NCI-H460 (cell line): ENCODE measurements at places on chromosomes 2 and 18. TPM values are rescaled to one million over a fixed set of nuclear protein-coding genes. Genes with fewer than 3 reads are reported as not detected.

LAMA1 gene
- total RNA-seq: 222 and 233 TPM in 2 replicates

IL1R2 gene
- 0.37 and 1.2 TPM in 2 replicates for total RNA-seq

ACADL gene
- total RNA-seq: 0.32 and 0.66 TPM in 2 replicates

ALPG gene
- not detected in 2 replicates for total RNA-seq

DNA sequence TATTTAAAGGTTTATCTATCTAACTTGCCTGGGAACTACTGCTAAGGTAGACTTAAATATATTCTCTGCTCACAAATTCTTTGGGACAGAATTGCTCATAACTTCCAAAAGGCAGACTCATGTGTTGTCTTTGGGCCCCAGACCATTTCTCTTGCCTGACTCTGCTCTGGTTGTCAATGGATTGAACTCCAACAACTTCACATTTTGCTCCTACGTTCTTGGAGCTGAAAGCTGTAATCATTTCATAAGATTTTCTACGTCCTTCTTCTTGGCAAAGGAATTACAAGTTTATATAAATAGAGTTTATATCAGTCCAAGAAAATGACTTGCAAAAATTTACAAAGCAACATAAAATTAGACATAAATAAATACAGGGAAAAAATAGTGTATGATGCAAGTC, 32.9 kb upstream of the PPM1B start:
- DNase-seq: no peak

- no peak for DNase-seq
Measured at GRCh38 chr2:142629193-142629592, 248.3 kb upstream of the KYNU start.

DNA sequence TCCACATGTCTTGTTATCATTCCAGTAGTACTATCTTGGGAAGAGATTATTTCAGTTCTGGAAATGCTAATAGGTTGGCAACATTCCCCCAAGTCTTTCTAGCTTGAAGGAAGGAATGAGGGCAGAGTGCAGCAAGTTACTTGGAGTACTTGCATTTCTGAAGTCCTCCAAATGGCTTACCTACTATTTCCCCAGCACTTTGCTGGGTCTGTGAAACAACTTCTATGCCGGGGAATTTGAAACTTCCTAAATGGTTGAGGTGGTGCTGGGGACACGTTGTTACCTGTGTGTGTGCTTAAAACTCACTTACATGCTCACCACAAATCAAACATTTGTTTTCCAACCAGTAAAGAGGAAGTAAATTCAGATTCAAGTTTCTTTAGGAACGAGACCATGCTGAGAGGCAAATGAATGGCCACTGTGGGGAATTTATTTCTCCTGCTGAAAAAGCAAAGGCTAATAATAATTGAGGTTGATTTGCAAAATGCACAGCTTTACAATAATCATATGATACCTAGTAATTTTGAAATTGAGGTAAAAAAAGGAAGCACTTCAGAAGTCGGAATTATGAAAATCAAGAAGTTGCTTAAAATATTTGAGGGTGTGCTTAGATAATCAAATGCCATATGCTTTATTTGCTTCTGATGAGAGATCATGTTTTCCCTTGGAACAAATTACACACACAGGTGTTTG, 1167.7 kb upstream of the ZEB2 start:
- peak; percentile 26 for DNase-seq

DNA sequence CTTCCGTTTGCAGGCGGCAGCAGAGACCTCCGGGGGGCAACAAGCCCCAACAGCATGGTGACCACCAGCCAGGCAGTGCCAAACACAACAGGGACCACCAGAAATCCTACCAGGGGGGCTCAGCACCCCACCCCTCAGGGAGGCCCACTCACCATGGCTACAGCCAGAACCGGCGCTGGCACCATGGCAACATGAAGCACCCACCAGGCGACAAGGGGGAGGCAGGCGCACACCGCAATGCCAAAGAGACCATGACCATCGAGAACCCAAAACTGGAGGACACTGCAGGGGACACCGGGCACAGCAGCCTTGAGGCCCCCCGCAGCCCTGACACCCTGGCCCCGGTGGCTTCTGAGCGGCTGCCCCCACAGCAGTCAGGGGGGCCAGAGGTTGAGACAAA, 192.9 kb downstream of the SMAD7 start:
- DNase-seq: no peak

C2orf78 gene
- not detected in 2 replicates for total RNA-seq

- DNase-seq: no peak
Measured at GRCh38 chr2:183172220-183172887, 48.1 kb downstream of the NUP35 start.

DNA sequence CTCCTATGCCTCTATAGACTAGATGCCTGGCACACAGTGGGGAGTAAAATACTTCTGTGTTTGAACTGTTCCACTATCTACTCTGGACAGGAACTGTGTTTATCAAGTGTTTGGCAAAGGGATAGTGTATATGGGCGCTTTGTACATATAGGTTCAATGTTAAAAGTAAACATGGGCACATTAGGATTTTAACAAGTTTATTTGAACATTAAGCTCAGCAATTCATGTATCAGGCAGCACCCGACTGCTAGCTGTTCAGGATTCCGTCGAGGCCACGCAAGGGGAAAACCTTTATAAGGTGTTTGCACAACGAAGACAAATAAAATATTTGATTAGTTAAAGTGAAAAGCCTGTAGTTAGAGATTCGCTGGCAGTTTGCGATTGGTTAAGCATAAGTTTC, 43.4 kb upstream of the ROCK2 start:
- no peak for DNase-seq

COMMD1 gene
- 26.9 and 29.1 TPM in 2 replicates for total RNA-seq

- DNase-seq: no peak
Measured at GRCh38 chr2:68458981-68459380, 8.1 kb downstream of the FBXO48 start.

DNA sequence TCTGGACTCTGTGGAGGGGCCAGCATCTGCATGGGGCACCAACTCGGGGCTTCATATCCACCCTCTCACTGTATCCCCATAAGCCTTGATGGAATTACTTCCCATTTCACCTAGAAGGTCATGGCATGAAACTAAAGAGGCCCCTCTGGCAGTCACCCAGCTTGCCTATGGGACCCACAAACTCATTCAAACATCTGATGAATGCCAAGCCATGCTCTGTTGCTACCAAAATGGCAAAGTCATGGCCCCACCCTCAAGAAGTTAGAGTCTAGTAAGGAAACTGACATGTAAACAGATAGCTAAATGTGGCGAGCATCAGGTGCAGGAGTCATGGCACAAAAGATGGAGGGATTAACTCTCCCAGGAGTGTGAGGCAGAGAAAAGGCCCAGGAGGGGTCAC, 14.5 kb downstream of the CYB5A start:
- DNase-seq: no peak

UGT1A4 gene
- 0.20 TPM in 1 of 2 replicates, not detected in the other for total RNA-seq

MOCOS gene
- 20.5 and 29.7 TPM in 2 replicates for total RNA-seq

DNA sequence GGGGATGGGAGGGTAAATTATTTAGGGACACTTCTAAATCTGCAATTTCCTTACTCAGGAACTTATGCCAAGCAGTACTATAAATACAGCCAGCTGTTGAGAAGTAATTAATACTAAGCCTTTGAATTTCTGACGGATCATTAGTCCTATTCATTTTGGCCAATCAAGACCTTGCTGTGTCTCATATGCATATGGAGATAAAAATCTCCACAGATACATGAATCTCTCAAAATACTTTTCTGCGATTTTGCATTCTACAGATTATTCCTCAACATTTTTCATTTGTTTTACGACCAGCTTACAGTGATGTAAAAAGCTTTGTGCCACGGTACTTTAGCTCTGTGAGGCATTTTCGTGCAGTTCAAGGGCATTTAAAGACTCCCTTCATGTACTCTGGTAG, 16.7 kb downstream of the LANCL1 start:
- no peak for DNase-seq

DNA sequence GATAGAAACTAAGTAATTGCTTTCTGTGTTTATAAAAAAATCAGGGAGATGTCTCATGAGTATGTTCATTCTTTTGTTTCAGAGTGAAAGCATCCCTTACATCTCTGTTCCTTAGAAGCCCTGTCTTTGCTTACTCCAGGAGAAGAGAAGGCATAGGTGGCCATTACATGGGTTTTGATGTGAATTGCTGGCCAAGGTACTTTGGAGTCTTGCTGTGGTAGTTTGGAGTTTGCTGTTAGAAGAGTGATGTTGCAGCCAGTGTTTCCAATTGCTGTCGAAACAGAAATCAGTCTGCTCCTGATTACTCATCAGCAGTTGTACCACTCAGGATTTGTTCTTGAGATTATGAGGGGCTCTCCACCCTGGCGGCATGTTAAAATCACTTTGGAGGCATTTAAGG, 97.8 kb upstream of the KLHL14 start:
- DNase-seq: no peak

- no peak for DNase-seq
Measured at GRCh38 chr2:33208400-33208799, 261.6 kb downstream of the LTBP1 start.

WNT6 gene
- total RNA-seq: not detected in 2 replicates

AQP12A gene
- total RNA-seq: not detected in 2 replicates

ANKRD30BL gene
- total RNA-seq: not detected in 2 replicates

GKN1 gene
- total RNA-seq: 1.6 and 2.1 TPM in 2 replicates

GRCh38 chr18:10131460-10132395, 217.9 kb downstream of the VAPA start:
- DNase-seq: no peak

AFF3 gene
- 1.1 and 4.1 TPM in 2 replicates for total RNA-seq

CTNNA2 gene
- not detected in 2 replicates for total RNA-seq

DNA sequence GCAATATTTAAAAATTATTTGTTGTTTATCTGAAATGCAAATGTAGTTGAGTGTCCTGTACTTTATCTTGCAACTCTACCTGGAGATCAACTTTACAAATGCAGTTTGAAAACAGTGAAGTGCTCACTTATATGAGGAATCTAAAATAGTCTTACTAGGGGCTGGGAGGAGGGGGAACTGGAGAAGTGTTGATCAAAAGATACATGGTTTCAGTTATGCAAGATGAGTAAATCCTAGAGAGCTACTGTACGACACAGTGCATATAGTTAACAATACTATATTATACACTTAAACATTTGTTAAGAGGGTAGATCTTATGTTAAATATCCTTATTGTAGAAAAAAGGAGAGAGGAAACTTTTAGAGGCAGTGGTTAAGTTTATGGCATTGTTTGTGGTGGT, 241.9 kb downstream of the BCL11A start:
- no peak for DNase-seq

GRCh38 chr18:11859903-11860407, 8.7 kb downstream of the CHMP1B start:
- DNase-seq: peak; percentile 70

- peak; percentile 62 for DNase-seq
Measured at GRCh38 chr2:168119515-168120141, 127.8 kb downstream of the STK39 start.

- no peak for DNase-seq
Measured at GRCh38 chr2:208648368-208648767, 241.8 kb downstream of the PTH2R start.

DNA sequence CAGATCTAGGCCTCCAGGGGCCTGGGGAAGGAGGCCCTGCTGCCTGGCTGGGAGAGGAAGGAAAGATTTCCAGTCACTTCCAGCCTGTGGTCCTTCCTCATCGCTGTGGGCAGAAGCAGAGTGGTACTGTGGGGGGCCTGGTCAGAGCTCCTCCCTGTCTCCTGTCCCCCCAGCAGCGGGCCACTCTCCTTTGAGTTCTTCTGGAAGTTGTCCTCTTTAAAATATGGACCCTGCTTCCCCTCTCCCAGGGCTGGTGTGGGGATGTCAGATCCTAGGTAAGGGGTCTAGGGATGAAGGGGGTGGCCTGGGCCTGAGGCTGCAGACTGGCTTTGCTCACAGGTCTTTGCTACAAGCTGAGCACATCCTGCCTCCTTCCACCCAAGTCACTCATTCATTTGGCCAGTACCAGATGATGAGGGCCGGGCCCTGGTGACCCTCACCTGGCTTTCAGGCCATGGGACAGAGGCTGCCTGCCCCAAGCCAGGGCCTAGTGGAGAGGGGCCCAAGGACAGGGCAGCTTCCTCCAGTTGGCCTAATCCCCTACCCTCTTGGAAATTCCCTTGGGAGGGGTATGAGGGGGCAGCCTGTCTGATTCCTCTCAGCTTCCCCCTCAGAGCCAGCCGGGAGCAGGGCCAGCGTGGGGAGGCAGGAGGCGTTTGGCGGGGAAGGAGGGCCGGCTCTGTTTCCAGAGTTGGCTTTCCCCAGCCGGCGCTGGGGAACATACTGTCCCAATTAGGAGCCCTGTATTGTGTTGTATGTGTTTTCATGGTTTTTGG, 231.9 kb downstream of the DYSF start:
- DNase-seq: no peak

- no peak for DNase-seq
Measured at GRCh38 chr18:2746274-2746673, 90.7 kb downstream of the SMCHD1 start.

GRCh38 chr2:142425551-142425950, 294.7 kb upstream of the LRP1B start:
- DNase-seq: no peak

DNA sequence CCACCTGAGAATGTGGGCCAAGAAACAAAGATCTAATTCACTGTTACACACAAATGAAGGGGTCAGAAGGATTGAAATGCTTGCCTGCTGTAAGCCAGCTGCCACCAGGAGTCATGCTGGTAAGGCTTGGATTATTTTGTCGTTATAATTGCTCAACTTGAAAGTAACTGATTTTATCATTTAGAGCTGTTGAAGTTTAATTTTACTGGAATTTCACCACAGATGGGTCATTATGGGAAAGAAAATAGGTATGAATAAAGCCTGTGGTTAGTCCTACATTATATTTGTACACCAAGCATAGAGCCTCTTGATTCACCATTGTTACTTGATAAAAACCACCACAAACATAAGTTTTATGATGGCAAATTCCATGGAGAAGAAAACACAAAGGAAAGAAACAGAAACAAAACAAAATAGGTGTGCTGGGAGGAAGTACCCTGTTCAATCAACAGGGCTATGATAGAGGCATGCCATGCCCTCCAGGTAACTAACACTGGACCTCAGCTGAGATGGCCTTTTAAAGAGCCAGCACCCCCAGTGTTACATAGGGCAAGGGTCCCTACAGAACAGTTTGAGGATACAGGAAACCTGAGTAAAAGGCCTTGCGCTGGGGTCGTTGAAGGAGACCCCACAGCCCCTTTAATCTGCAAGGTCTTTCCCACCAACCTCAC, 3.0 kb downstream of the CLEC4F start:
- DNase-seq: no peak

- DNase-seq: peak; percentile 1
Measured at GRCh38 chr18:6414723-6415417, at the start of gene L3MBTL4. Gene L3MBTL4 (minus strand): TSS chr18:6414911. CDS start chr18:6311625, 103,286 bp downstream.

VWA3B gene
- total RNA-seq: not detected in 2 replicates

TMEM169 gene
- total RNA-seq: 0.17 and 0.38 TPM in 2 replicates

DNA sequence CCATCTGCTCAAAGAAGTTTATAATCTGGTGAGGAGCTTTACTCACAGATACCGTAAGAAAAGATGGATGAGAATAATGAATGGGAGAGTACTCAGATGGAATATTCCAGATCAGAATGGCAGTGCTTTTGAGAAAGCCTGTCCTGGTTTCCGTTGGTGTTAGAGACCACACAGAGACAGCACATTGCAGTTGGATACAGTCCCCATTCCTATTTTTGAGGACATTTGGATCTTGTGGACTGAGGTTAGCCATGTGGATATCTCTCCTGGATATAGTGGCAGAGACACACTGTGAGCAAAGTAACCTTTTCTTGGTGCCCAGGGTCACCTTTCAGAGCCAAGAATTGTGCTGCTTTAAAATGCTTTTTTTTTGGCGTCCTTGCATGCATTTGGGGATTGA, 63.7 kb downstream of the TANC1 start:
- DNase-seq: no peak
